ENCODE measurements at places on chromosomes 5 and 9.

- DNase-seq, result no peak
Measured at GRCh38 chr5:166671811-166672210, 1619.6 kb upstream of the WWC1 start.

DNA sequence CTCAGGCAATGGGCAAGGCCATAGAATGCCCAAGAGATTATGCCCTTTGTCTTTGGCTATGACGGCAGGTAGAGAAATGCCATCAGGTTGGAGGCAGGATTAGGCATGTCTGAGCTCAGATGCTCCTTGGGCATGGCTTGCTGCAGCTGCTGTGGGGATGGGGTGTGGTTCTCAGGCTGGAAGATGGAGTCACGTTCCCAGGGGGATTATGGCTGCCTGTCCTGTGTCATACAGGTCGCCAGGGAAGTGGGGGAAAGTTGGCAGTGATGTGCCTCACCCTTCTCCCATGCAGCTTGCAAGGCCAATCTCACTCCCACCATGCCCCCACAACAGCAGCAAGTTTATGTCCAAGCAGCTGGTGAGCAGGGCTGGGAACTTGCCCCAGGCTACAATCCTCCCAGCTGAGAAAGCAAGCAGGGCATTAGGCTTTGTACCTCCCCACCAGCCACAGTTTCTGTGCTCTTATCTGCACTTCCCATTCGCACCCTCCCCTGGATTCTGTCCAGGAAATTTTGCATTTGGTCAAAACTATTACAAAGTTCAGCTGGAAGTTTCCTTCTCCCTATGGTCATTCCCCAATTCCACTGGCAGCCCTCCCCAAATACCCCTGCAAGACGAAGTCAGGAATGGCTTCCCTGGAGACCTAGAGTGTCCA is 1788.0 kb upstream of the NUDT12 start:
- no peak for DNase-seq

GRCh38 chr5:37838152-37838932 is 1.5 kb downstream of the GDNF start:
- peak; percentile 14 for DNase-seq

- peak; percentile 52 for DNase-seq
Measured at GRCh38 chr5:138574744-138575193, 432 bp downstream of the HSPA9 start.

GRCh38 chr9:134412298-134412711 is 86.0 kb downstream of the RXRA start:
- no peak for DNase-seq

- DNase-seq, result no peak
Measured at GRCh38 chr9:136711751-136712689, at the start of gene DIPK1B. Gene DIPK1B, plus strand, starts transcription at chr9:136712572. Its CDS starts 94 bp downstream, at chr9:136712666.

DNA sequence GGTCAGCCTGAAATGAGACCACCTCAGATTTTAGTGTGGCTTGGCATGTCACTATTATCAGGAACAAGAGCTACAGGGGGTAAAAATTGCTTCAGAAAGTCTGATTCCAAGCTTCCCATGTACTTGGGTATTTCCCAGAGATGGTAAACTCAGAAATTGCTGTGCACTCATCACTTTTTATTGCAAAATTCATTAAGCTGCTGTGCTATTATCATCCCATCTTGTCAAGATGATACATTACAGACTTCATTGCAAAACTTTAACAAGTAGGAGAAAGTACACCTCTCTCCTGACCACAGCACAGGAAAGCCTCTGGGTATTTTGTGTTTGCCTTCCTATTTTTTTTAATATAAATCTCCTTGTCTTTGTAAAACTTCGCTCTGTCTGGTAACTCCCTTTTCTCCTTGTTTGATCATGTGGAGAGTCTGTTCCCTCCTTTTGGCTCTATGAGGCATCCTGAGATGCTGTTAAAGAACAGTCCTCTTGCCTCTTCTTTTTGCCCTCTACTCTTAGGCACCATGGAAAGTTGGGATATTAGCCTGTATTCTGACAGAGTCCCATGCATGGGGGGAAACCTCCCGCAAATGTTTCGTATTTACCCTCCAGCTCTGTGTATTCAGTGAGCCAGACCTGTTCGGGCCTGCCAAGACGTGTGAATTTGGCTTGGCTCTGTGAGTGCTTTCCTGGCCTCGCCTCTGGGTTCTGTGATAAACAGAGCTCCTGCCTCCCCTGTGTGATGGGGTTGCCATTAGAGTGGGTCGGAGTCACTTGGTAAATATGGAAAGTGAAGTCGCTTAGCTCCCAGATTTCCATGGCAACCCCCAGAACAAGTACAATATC is 260.7 kb downstream of the NR3C1 start:
- DNase-seq, result no peak

DNA sequence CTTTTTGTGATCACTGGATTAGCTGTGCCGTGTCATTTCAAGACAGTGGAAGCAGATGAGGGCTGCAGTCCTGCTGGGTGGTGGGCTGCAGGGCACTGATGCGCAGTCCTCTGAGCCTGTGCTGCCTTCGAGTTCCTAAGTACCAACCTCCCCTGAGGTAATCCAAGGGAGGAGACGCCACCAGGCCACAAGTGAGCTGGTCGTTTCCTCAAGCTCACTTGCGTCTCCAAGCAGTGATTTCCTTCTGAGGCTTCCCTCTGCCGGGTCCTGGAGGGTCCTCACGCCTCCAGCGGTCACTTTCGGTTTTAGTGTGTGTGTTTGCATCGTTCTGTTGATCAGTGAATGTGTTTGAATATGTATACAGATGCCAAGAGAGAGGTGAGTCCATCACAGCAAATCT is 115.7 kb downstream of the TRIO start:
- DNase-seq, result no peak

DNA sequence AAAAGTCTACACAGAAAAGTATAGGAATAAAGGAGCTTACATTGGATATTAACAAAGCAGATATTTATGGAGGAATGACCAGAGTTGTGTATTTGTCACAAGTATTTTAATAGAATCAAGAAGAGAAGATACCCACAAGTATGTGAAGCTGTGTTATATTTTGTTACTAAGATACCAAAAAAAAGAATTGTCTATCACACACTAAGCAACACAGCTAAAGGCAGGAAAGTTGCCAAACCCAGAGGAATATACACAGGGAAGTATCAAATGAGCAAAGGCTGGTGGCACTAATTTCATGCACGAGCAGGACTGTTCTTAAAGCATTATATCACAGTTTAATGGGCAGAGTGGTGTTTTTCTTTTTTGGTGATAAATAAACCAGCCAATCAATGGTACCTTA is 30.9 kb upstream of the RAI14 start:
- no peak for DNase-seq

DNA sequence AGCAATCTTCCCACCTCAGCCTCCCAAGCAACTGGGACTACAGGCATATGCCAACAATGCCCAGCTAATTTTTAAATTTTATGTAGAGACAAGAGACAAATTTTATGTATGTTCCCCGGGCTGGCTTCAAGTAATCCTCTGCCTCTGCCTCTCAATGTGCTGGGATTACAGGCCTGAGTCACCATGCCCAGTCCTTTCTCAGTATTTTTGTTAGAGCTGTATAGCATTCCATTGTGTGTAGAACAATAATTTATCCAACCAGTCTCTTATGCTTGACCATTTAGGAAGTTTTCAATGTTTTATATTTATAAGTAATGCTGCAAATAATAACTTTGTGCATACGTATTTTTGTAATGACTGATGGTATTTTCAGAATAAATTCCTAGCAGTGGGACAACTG is 38.9 kb upstream of the CTXN3 start:
- DNase-seq, result no peak

- DNase-seq, result no peak
Measured at GRCh38 chr9:33129886-33130881, 37.0 kb downstream of the B4GALT1 start.

DNA sequence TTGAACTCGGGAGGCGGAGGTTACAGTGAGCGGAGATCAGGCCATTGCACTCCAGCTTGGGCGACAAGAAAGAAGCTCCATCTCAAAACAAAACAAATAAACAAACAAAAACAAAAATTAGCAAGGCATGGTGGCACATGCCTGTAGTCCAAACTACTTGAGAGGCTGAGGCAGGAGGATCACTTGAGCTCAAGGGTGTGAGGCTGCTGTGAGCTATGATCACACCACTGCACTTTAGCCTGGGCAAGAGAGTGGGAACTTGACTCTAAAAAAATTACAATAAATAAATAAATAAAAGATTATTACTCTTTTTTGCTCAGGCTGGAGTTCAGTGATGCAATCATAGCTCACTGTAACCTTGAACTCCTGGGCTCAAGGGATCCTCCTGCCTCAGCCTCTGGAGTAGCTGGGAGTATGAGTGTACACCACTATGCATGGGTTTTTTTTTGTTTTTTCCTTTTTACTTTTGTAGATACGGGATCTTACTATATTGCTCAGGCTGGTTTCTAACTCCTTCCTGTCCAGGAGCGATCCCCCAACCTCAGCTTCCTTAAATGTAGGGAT is 9.0 kb upstream of the DCP2 start:
- DNase-seq, result no peak

GRCh38 chr9:97873882-97874281 is 20.9 kb downstream of the FOXE1 start:
- DNase-seq, result no peak

GRCh38 chr9:123893831-123894460 is 36.0 kb downstream of the DENND1A start:
- DNase-seq, result no peak

GRCh38 chr9:125509476-125509875 is 197.5 kb downstream of the MAPKAP1 start:
- DNase-seq, result no peak

- no peak for DNase-seq
Measured at GRCh38 chr9:93254806-93255493, 71.0 kb downstream of the WNK2 start.

DNA sequence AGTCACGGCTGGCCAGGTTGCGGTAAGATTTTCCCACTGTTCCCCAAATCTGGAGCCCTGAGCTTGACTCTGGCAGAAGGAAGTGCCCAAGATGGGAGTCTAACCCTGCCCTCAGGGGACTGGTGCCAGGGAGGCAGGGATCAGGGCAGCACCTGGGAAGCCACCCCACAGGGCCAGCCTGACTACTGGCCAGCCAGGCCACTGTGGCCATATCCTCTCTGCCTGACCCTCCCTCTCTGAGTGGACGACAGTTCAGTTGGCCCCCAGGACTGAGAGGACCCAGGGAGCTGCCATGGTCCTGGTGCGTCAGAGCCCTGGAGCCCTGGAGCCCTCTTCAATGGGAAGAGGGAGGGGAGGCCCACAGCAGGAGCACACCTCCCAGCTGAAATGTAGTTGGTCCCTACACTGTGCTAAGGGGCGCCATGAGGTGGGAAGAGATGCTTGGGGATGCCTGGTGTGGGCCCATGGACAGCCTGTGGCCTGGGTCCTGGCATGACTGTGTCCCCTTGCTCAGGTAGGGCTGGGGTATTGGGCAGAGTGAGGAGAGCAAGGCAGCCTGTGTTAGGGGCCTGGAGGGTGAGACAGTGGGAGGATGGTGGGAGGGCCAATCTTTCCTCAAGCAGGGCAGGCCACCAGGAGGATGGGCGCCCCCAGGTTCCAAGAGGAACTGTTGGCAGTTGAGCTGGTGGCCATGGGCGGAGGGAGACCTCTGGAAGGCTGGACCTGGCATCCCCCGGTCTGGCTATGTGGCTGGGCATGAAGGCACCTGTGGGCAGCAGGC is 81.1 kb downstream of the PHF2 start:
- DNase-seq, result no peak

DNA sequence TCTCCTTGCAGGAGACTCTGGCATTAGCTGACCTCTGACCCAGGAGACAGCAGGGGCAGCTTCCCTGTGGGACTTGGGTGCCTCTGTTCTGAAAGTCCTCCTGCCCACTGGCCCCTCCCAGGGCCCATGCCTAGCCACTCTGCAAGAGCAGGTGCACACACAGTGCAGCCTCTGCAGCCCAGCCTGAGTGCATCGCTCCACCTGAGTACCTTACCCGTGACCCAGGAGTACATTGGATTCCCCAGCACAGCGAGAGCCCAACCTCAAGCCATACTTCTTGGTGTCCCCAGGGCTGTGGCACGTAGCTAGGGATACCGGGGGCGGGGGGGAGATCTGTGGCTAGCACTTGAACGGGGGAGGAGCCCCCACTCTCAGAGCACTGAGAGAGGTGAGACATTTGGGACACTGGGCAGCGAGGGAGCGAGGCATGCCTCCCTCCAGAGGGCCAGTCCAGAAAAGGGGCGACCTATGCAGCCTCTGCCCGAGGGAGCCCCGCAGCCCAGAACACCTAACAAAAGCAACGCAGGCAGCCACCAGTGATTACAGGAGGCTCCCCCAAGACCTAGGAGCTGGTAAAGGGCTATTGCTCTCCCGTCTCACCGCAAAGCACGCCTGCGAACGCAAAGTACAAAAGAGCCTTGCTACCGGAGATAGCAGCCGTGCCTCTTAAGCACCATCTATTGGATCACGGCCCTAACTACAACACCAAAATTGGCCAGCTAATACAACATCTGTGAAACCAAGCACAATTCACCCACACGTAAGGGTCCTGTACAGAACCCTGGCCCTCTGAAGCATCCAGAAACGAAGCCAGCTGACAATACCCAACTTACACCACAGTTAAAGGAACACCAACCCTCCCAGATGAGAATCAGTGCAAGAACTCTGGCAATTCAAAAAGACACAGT is 826 bp upstream of the PRDM9 start:
- no peak for DNase-seq

DNA sequence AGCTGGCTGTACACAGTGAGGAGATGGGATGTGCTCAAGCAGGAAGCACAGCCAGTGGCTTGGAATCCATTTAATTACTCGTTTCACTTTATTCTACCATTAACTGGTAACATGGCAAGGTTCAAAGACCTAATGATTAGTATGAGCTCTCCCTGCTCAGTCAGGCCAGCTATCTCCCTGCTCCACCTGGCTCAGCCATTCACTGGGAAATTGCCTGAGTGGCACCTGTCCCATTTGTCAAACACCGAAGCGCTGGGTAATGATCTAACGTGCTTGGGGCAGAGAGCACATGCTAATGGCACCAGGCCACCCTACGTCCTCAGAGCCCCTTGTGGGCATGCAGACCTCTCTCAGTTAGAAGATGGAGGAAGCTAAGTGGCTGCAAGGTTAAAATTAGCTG is 162.2 kb downstream of the TTLL11 start:
- no peak for DNase-seq

DNA sequence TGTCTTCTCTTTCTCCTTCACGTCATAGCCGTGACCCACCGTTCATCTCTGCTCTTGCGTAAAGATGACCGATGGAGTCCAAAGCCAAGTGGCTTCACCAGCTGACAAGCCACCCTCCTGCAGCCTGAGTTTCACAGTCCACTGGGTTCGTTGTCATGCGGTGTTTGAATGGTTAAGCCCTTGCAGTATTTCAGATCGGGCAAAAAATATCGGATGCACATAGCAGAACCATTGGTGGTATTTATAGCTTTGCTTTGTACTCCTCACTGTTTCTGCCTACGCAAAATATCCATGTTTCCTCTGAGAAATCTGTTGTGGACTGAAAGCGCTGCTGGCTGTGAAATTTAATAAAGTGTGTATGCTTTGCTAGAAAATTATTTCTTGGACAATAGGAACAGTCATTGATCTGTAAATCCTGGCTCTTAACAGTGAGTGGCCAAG is 34.5 kb upstream of the NCS1 start:
- DNase-seq, result no peak

DNA sequence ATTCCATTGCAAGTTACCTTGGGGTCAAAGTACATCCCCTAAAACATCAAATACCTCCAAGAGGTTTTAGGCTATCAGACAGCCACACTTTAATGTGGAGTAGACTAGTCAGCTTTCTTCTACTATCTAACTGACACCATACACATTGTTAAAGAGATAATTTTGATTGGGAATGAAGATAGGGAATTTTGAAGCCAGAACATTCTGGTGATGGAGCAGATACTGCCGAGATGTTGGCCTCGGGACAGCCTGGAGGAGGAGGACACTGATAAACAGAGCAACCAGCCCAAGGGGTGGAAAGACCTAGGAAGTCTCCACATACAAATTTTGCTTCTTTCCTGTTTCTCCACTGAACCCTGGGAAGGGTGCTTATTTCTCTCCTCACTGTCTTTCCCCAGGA is 14.9 kb downstream of the TJP2 start:
- DNase-seq, result peak; percentile 82

All from hematopoietic multipotent progenitor cell treated with erythropoietin and hydrocortisone succinate and interleukin-3 and kit ligand, for 8 days (in vitro differentiated cells).